Pancreas (tissue), 10 donors: ENCODE measurements at places on chromosomes 11 and 22. TPM values are rescaled to one million over a fixed set of nuclear protein-coding genes. Genes with fewer than 3 reads are reported as not detected.

GRCh38 chr11:103091064-103091800 lies 728 bp downstream of the DCUN1D5 start:
- peak overlapping the region; percentile 82 for H3K27ac ChIP-seq
- H3K4me3 ChIP-seq, result peak overlapping the region; percentile 89
- H3K27me3 ChIP-seq, result no peaks in the 10 kb centered on the region
- H3K36me3 ChIP-seq, result no peaks in the 10 kb centered on the region
- peak; percentile 32 for DNase-seq

GRCh38 chr11:128052912-128053641 lies 534.3 kb downstream of the ETS1 start:
- H3K27me3 ChIP-seq, result no peaks in the 10 kb centered on the region
- DNase-seq, result no peak
- no peak overlapping the region for H3K4me3 ChIP-seq
- no peaks in the 10 kb centered on the region for H3K36me3 ChIP-seq
- H3K4me1 ChIP-seq, result no peaks in the 10 kb centered on the region

RRP8 gene
- 6.3 TPM for total RNA-seq

GRCh38 chr11:113849713-113850112 lies 25.7 kb downstream of the USP28 start:
- H3K27ac ChIP-seq, result no peak overlapping the region
- H3K27me3 ChIP-seq, result no peaks in the 10 kb centered on the region
- no peak overlapping the region for H3K4me3 ChIP-seq
- no peaks in the 10 kb centered on the region for H3K4me1 ChIP-seq
- DNase-seq, result no peak

DNA sequence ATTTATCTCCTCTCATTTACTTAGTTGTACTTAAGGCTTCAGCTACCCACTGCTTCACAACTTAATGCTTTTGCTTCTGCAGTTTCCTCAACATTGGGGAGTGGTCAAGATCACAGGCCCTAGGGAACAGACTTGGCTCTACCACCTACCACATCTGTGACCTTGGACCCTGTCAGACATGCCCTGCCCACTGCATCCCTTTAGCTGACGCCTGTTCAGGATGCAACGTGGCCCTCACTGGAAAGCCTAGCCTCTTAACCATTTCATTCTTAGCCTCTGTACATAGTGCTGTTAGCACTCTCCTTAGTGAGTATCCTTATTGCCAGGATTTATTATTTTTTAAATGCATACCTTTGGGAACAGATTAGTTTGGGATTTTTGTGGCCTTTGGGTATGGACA lies 34.4 kb downstream of the TNRC6B start:
- H3K27ac ChIP-seq, result no peak overlapping the region
- H3K27me3 ChIP-seq, result no peaks in the 10 kb centered on the region
- no peak overlapping the region for H3K4me3 ChIP-seq

OR56A1 gene
- not detected for total RNA-seq

DNA sequence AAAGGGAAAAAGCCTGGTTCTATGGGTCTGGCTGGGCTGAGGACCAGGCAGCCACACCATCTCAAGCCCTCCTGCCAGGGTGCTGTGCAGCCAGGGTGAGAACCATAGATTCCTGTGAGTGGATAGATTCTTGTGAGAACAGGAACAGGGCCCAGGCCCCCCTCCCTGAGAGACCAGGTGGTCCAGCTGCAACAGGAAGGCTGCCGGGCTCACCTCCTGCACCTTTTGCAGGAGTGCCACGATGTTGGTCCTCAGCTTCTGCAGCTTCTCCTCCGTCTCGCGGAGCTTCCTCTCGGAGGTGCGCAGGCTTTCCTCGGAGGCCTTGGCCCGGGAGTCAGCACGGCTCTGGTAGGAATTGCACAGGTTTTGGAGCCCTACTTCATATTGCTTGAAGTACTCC lies 40.8 kb downstream of the MORC2 start:
- no peak overlapping the region for H3K27ac ChIP-seq
- no peak for DNase-seq
- H3K4me1 ChIP-seq, result no peaks in the 10 kb centered on the region
- H3K4me3 ChIP-seq, result no peak overlapping the region

SCGB1C1 gene
- total RNA-seq, result not detected

DNA sequence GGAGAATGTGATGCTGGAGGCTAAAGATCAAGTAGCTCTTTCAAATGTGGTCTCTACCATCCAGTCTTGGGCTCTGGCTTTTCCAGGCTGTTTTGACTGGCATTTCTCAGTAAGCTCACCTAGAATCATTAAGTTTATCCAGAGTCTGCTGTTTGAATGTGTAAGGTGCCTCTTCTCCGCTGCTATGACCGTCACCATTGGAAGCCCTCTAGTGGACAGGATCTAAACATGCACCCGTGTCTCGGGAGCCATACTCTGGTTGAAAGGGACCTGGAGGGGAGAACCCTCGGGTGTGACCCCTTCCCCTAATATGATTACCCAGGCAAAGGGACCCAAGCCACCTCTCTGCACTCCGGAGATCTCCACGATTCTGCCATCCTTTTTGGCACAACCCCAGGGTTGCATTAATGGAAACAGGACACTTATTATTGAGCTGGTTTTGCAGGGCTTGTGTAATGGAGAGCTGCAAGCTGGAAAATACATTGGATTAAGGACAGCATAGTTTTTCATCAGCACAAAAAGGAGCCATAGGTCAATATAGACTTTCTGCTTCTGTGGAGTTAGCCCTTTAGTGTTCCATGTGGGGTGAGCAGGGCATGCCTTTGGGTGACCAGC lies 191.0 kb upstream of the LARGE1 start:
- H3K4me3 ChIP-seq, result no peak overlapping the region
- H3K4me1 ChIP-seq, result no peaks in the 10 kb centered on the region
- H3K27ac ChIP-seq, result no peak overlapping the region
- no peaks in the 10 kb centered on the region for H3K36me3 ChIP-seq
- H3K27me3 ChIP-seq, result no peaks in the 10 kb centered on the region

DNA sequence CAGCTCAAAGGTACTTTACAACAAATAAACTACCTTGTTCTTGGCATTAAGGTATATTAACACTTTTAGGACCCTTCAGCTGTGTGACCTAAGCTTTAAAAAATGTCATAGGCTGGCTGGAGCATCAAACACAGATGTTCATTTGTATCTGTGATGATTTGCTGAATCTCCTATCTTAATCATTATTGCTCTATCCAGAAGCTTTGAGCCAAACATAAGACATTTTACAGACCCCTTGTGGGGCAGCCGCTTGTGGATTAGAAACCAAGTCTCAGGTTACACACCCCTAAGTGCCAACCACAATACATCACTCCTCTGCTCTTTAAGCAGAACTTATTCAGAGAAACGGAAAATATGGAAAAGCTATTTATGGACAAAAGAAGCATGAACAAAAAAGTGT lies 394.2 kb upstream of the CCDC90B start:
- H3K4me1 ChIP-seq, result no peaks in the 10 kb centered on the region
- no peak overlapping the region for H3K27ac ChIP-seq
- no peaks in the 10 kb centered on the region for H3K27me3 ChIP-seq
- no peaks in the 10 kb centered on the region for H3K36me3 ChIP-seq
- H3K4me3 ChIP-seq, result no peak overlapping the region

DNA sequence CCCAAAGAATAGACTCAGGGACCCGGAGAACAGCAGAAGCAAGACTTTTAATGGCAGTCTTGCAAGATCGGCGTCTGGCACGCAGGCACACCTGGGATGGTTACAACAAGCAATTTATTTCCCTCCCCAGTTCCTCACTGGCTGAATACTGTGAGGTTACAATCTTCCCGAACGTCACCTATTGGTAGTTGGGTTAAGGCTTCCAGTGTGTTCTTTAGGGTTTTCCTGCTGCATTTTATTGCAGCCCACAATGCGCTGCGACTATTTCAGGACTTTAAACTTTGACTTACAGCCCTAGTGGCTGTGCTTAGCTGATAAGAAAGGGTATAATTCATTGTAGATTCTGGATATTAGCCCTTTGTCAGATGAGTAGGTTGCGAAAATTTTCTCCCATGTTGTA lies 11.5 kb upstream of the TRIM68 start:
- no peaks in the 10 kb centered on the region for H3K36me3 ChIP-seq
- H3K27ac ChIP-seq, result no peak overlapping the region
- no peak overlapping the region for H3K4me3 ChIP-seq
- H3K27me3 ChIP-seq, result no peaks in the 10 kb centered on the region

RBX1 gene
- 9.9 TPM for total RNA-seq

LRRC74B gene
- not detected for total RNA-seq

DNA sequence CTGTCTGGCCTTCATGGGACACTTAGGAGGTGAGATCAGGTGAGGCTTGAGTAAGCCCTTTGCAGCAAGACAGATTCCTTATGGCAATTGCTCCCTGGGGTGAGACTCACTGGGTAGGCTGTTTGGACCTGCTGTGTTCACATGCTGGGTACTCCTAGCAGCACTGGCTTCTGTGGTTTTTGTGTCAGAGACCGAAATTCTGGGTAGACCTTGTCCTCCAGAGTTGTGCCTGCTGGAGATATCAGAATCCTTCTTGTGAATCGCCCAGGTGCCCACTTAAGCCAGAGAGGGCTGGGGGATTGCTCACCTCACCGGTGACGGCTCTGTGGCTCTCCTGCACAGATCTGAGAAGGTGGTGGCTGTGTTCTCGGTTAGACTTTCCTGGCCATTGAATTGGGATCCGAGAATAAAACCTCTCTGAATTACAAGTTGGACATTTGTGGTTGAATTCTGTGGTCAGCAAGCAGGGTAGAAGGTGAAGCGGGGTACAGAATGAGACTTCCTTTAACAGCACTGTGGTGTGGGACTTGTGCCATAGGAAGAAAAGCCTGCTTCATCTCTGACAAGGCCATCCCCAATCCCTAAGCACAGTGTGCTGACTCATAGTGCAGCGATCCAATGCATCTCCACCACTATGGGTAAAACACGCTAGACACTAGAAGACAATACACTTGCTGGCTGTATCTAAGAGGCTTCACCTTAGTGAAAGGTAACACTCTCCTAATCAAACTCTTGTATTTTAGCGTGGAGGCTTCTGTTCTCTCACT lies 52.5 kb upstream of the TTC12 start:
- no peak overlapping the region for H3K4me3 ChIP-seq
- DNase-seq, result no peak
- H3K36me3 ChIP-seq, result no peaks in the 10 kb centered on the region
- no peaks in the 10 kb centered on the region for H3K4me1 ChIP-seq

DNA sequence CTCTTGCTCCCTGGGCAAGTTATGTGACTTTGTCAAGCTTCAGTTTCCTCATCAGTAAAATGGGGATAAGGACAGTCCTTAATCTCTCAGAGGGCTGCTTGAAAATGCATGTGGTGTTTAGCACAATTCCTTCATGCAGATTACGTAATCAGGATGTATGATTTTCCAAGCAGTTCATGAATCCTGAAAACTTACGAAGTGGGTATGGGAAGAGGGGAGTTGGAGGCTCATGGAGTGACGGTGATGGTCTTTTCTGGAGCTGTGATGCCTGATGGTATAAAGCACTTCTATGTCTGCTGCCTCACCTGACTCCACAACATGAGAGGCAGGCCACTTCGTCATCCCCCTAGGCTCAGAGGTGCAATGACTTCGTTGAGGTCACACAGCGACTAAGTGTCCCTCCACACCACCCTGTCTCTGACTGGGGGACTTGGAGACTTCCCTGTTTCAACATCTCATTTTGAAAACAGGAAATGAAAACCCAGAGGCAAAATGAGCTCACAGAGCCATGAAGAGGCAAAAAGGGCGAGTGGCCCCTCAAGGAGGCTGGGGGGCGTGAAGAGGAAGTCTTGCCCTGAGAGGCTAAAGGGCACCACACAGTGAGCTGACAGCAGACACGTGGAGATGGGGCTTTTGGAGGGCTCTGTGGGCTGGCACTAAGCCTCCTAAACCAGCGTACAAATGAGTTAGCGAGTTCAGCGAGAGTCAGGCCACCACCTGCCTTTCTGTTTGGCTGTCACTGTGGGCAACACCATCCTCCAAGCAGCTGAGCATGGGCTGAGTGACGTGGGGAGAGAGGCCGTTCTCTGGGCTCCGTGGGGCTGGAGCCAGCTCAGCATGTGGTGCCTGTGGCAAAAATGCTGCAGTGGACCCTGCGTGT lies 10.1 kb downstream of the MCM5 start:
- H3K27me3 ChIP-seq, result no peaks in the 10 kb centered on the region
- H3K27ac ChIP-seq, result peak overlapping the region; percentile 22
- no peaks in the 10 kb centered on the region for H3K36me3 ChIP-seq
- H3K4me3 ChIP-seq, result no peak overlapping the region
- H3K4me1 ChIP-seq, result no peaks in the 10 kb centered on the region
- no peak for DNase-seq
